ENCODE measurements at places on chromosomes 1 and 21.

GRCh38 chr1:4395676-4396075, 258.7 kb upstream of the AJAP1 start:
- no peak for DNase-seq

DNA sequence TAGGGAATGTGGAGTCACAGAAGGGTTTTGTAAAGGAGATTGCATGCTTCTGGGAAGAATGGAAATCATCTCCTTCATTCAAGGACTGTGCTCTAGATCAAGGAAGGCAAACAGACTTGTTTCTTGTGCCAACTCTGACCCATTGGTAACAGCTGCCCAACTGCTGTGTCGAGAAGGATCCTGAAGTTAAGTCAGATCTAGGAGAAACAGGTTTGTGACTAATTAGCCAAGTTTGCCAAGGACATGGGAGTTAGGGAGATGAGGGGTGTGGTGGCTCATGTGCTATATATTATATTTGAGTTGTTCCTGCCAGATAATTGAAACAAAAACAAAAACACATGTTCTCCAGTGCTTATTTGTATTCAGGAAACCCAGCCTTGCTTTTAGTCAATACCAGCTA, 251.2 kb upstream of the USP24 start:
- DNase-seq, result no peak

- no peak for DNase-seq
Observed at GRCh38 chr1:166139735-166140134, 27.1 kb downstream of the FAM78B start.

GRCh38 chr1:204940591-204940990, 69.9 kb downstream of the NFASC start:
- DNase-seq, result no peak

DNA sequence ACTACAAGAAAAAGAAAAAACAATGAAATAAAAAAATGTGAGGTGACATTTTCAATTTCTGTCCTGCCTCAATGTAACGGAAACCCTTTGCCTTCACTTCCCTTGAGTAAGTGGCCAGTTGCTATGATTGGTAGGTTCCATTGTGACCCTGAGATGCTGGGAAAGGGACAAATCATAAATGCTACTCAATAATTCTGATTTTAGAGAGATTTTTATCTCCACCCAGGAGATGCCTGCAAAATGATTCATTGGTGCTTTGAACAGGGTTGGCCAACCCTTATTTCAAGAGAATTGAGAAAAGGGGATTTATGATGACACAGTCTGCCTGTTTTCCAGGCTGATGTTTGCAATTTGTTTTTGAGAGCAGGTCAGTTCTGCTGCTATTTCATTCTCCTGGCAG, 22.5 kb downstream of the XCL1 start:
- DNase-seq, result no peak

DNA sequence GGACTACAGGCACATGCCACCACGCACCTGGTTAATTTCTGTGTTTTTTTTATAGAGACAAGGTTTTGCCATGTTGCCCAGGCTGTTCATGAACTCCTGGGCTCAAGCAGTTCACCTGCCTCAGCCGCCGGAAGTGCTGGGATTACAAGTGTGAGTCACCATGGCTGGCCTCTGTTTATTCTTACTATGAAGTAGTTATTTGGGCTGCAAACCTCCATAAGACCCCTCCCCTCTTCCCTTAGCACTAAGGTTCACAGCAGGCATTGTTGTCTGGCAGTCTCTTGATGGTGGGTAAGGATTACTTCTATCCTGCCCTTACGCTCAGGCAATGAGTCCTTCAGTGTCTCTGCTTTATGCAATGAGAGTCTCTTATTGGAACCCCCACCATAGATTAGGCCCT, 51.8 kb downstream of the ANGPTL1 start:
- no peak for DNase-seq

- DNase-seq, result no peak
Observed at GRCh38 chr1:31624731-31625514, 7.4 kb downstream of the HCRTR1 start.

- no peak for DNase-seq
Observed at GRCh38 chr1:8328271-8328670, 10.4 kb downstream of the SLC45A1 start.

DNA sequence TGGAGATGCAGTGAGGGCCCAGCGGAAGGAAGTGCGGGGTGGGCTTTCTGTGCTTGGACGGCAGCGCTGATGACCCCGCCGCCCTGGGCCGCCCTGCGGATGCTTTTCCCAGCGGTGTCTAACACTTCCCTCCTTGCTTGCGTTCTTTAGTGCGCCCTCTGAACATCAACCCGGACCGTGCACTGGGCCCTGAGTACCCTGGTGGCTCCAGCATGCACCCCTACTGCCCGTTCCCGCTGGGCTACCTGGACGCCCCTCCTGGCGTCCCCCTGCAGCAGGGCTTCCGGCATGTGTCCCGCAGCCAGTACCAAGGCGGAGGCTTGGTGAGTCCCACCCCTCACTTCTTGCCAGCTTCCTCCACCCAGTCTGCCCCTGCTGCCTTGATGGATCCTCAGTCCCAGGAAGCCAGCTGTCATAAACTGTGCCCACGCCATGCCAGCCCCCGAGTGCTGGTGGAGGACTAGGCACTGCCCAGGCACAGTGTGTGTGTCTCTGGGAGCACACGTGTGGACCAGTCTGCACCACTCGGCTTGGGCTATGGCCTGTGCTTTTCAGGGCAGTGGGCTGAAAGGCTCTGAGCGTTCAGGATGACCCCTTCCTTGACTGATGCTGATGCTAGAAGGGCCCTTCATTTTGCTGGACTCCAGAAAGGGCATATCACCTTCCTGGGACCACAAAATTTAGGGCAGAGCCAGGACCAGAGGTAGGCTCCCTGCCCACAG, 2.3 kb downstream of the DMRTB1 start:
- no peak for DNase-seq

- no peak for DNase-seq
Observed at GRCh38 chr1:156468693-156469345, 31.8 kb downstream of the MEF2D start.

DNA sequence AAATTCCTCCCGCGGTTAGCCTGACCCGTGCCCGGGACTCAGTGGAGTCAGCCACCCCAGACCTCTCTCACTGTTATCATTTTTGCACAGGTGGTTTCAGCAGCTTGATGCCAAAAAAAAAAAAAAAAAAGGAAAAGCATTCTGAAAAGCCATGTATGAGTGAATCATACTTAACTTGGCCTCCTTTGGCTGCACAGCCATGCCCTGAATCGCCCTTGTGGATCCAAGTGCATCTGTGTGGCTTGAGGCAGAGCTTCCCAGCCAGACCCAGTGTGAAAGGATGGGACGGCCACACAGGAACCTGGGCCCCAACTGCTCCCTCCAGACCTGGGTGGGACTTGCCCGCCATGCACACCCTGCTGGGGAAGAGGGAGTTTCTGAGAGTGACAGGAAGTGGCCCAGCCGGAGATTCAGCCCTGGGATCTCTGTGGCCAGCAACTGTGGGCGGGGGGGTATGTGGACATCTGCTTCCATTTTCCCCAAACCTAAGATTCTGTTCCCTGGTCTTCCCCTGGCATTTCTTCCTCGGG, 8.6 kb downstream of the YBEY start:
- no peak for DNase-seq

GRCh38 chr1:212678456-212679410, 20.9 kb downstream of the BATF3 start:
- no peak for DNase-seq

DNA sequence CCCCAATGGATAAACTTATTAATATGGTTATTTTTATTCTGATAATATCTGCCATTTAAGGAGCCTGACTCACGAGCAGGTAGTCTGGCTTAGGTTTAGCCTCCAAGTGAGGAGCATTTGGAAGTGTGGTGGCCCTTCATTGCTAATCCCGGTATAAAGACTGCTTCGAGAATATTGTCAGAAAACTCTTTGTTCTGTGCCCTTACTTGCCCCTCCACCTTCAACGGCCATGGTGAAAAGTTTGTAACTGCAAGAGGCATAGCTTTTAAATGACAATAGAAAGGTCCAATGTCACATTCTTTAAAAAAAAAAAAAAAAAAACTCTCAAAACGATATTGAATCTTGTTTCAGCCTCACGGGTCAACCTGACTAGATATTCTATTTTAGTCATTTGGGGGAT, 157.4 kb upstream of the PROX1 start:
- DNase-seq, result no peak

DNA sequence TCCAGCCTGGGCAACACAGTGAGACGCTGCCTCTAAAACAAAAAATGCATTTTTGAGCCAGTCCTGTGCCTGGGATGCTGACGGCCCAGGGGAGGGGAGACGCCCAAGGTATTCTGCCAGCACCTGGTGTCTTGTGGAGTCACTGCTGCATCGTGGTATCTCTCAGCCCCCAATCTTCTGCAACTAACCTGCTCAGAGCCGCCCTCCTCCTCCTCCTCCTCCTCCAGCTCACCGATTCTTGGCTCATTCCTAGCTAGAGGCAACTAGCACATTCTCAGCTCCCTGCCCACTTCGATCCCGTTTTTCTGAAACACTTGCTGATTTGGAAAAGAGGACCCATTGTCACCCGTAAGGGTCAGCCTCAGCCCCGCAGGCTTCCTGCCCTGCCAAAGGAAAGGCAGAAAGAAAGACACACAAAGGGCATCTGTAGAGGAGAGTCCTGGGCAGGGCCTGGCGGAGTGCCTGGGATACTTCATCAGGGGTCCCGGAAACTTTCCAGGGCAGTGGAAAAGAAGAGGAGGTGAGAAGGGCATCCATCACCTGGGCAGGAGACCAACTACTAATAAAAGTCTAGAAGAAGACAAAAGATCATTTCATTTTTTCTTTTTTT, 20.7 kb downstream of the GPR157 start:
- DNase-seq, result no peak

DNA sequence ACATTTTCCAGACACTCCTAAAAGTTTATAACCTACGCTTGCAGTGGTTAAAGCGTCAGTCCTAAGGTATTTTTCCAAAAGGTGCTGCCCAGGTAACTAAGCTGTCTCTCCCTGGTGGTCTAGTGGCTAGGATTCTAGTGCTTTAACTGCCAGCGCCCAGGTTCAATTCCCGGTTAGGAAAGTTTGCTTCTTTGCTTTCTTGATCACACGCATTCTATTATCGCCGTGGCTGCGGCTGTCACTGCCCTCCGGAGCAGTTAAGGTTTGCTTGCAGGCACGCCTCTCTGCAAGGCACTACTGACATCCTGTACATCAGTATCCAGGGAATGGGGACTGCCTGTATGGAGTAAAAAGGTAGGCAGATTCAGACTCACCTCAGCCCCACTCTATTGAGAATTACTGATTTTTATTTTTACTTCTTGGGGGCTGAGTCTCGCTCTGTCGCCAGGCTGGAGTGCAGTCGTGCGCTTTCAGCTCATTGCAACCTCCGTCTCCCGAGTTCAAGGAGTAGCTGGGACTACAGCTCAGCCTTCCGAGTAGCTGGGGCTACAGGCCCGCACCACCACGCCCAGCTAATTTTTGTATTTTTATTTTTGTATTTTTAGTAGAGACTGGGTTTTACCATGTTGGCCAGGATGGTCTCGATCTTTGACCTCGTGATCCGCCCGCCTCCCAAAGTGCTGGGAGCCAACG, 53.2 kb upstream of the CFAP126 start:
- no peak for DNase-seq

GRCh38 chr21:15064576-15065391, at the start of gene NRIP1:
Gene NRIP1 (minus strand): TSS chr21:15065000. CDS start chr21:14968192, 96,808 bp downstream.
- DNase-seq, result peak; percentile 95

DNA sequence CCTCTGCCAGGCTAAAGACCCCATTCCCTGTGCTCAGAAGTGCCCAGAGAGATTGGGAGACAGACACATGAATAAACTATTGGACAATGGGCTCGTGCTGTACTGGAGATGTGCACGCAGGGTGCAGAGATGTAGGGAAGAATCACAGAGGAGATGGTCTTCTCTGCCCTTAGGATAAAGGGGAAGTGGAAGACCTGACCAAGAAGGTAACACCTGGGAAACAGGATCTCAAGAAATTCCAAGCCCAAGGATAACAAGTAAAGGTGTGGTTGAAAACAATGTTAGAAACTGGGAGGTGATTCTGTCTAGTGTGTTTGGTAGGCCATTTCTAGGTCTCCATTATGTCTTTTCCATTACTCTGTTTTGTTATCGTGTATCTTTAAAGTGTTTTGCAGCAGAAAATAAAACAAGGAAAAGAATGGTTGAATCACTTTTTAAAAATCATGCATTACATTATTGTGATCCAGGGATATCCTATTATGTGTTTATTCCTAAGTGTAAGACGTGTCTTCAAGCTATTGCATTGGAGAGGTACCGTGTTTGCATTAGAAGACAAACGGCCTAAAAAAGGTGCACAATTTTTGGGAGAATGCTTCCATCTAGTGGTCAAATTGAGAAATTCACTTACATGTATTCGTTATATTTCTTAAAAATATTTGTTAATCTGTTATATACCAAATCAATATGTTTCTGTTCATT, 40.8 kb upstream of the KCTD3 start:
- DNase-seq, result no peak

- DNase-seq, result no peak
Observed at GRCh38 chr1:7450838-7451237, 320.3 kb upstream of the VAMP3 start.

DNA sequence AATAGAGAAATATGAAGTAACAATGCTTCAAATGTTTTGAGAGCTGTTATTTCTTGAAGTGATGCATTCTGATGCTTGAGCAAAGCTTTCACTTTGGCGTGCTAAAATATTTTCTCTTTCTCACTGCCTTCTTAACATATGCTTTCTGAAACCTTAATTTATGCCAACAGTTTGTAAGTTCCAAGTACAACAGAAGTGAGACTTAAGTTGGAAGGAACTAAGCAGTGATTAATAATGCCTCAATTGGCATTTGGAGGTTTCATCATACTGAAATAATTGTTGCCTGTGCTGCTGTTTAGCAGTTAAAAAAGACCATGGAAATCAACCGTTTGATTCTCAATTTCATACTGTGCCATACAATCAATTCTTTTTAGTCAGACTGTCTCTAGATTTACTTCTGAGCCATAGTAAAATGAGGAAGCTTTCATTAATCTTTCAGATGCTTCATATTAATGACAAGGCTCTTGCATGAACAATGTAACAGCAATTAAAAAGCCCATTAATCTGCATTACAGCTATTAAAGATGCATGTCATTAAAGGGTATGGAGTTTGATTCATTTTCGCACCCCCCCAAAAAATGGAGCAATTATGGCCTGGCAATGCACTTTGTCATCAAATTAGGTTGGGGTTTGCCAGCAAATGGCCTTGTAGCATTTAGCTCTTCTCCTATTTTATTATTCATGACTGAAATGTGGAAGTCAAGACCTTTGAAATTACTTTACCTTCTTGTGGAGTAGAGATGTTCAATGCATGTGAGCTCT, 375.3 kb downstream of the USH2A start:
- no peak for DNase-seq

Measured in right hindlimb (tissue), 1 donor.